ENCODE measurements at places on chromosomes 7 and 10. TPM values are rescaled to one million over a fixed set of nuclear protein-coding genes. Genes with fewer than 3 reads are reported as not detected.

- DNase-seq = no peak
These were observed 47.6 kb downstream of the PRKG1 start for GRCh38 chr10:51121861-51122260.

DNA sequence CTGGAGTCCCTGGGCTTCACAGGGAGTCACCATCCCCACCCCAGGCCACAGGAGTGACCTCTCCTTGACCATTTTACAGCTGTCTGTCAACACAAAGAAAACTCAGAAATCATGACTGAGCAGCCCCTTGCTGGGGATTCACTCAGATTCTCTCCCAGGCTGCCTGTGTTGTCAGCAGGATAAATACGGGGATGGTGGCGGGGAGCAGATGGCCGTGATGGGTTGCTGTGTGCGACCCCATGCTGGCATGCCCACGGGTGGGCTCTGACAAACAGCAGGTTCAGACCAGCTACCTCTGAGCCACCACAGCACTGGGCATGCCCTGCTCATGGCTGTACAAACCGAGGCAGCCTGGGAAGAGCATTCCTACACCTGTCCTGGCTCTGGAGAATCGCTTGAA, 136.1 kb downstream of the SLIT1 start:
- no peak for DNase-seq

GRCh38 chr10:34814223-34814912, 728 bp downstream of the PARD3 start:
- DNase-seq = no peak

DNA sequence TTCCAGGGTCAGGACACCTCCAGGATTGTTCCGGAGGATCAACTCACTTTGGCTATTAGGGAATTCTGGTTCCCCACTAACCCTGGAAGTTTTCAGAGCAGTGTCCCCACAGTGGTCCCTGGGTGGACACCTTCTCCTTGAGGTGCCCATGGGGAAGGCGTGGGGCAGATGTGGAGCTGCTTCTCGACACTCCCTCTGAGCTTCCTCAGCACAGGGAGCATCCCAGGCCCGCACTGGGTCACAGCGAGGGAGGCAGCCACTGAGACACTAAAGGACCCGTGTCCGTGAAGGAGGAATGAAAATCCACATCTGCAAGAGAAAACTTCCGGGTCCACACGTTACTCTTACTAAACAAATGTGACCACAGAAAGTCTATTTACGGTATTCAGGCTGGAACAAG, 48.2 kb upstream of the MNX1 start:
- no peak for DNase-seq

DNA sequence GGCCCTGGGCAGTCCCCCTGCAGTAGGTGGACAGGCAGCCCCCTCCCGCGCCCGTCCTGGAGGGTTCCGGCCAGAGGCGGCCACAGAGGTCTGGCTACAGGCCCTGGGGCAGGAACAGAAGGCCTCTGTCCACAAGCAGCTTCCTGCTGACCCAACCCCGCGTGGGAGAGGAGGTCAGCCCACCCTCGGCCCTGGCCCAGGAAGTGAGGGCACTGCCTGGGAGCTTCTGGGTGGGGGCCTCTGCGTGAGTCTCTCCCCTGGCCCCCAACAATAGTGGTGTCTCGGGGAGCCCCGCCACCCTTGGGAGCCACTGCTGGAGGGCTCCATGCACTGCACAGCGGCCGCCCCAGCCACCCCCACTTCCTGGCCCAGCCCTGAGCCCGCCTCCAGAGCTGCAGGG, 4.7 kb downstream of the MICALL2 start:
- no peak for DNase-seq

DNA sequence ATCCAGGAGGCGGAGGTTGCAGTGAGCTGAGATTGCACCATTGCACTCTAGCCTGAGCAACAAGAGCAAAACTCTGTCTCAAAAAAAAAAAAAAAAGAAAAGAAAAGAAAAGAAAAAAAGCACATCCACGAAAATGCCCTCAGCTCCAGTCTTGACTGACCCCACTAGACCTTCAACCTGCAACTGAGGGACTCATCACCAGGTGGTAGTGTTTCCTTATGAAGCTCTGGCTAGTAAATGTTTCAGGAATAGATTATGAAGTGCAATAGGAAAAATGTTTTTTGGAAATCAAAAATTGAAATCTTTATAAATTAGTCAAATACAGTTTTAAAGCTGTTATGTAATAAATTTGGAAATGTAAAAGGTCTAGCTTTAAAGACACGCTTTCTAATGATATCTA, 22.4 kb downstream of the TLL2 start:
- no peak for DNase-seq

DNA sequence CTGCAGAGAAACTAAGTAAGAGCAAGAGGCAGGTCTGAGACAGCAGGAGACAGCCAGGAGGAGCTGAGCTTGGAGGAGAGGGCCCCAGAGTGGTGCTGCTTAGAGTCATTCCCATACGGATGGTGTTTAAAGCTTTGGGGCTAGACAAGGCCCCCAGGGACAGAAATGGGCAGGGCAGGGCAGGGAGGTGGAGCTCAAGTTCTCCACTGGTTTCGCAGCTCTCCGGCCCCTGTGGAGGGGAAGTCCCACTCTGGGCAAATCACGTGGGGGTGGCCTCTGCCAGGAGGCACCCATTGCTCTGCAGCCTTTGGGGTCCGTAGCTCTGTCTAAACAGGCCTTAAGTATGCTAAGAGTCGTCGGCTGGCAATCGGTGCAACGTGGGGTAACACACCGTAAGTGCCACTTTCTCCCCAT, 1.0 kb upstream of the PTPRE start:
- no peak for DNase-seq

GRCh38 chr7:75914169-75914654, 743 bp upstream of the POR start:
- no peak for DNase-seq

- no peak for DNase-seq
These were observed 284.8 kb downstream of the TNS3 start for GRCh38 chr7:47297120-47297519.

- DNase-seq = no peak
These were observed 215.1 kb upstream of the FRMD4A start for GRCh38 chr10:14545827-14546226.

GRCh38 chr7:142352543-142352942, 94.7 kb upstream of the PRSS58 start:
- no peak for DNase-seq

DNA sequence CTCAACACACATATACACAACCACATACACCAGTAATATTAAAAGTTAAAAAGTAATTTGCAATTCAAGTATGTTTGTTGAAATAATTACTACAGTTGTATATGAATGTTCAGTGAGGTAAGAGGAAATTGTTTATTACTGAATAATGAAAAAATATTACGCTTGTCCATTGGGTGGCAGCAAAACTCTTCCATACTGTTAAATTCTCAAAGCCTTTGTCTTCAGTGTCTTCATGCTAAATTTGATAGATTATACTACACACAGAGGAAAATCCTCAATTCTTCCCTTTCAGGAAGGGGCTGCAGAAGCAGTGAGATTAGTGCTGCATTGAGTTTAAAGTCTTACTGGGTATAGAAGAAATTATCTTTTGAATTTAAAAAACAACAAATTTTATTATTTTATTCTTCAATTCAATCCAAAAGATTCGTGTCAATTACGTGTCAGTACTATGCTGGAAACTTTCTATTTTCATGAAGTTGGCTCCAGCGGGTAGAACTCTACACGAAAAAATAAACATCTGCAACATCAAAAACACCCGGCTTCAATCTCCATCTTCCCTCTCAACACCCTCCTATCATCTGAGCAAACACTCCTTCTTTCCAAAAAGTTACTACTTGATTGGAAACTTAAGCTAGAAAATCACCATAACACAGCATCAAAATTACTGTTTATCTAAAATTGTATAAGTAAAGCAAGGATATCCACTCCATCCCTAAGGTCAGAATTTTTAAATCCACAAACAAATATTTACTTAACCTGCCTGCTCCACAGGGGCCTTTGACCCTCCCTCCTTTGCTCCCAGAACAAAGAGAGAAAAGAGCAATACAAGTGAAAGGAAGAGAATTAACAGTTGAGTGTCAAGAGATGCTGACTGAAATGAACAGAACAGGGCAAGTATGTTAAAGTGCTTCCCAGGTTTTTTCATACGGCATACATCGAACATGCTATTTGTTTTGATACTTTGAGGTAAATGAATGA, 37.0 kb upstream of the TES start:
- DNase-seq = no peak

DNA sequence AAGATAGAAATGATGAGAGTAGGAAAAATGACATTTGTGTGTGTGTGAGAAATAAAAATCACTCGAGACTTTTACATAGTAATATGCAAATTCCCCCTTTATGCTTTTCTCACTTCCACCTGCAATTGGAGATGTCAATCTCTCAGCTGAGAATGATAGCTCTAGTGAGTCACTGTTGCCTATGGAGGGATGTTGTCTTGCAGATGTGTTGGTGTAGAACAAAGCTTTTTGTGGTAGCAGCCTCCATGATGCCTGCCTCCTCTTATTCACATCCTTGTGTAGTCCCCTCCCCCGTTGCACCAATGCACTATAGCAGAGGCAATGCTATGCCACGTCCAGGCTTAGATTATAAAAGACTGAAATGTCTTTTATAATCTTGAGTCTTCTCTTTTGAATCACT, 33.8 kb downstream of the SPAG6 start:
- DNase-seq = peak; percentile 59

DNA sequence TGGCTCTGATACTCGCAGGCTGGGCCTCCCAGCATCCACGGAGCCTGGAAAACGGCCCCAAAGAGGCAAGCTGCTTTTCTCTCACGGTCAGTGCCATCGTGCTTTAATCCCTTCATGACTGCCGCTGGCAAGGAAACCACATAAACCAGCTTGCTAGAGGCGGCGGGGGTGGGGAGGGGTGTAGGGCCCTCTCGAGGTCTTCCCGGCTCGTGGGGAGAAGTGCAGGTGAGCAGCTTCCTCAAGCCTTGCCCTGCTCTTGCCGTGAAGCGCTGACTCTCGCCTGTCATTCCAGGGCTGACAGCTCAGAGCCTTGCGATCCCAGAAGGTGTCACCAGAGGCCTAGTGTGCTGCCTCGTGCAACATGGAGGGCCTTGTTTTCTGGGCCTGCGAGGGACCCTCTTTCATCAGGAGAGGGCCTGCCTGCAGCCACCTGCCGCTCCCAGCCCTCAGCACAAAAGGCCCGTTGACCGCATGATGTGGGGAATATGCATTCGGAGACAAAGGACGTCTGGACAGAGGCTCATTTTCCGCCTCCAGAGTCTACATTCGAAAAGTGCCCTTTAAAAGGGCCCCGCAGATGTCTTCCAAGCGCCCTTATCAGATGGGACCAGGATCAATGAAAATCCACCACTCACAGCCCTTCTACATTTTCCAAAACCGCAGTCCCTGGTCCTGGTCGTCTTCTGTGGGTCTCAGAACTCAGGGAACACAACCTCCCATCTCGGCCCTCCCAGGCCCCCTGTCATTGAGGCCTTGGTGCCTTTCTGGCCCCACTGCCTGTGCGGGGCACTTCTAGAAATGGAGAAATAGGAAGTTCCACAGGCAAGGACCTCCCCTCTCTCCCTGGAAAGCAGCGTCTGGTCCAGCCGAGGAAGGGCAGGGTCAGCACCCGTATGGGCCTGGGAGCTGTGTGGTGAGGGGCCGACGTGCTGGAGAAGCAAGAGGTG, 58.7 kb downstream of the ZRANB1 start:
- DNase-seq = no peak

DNA sequence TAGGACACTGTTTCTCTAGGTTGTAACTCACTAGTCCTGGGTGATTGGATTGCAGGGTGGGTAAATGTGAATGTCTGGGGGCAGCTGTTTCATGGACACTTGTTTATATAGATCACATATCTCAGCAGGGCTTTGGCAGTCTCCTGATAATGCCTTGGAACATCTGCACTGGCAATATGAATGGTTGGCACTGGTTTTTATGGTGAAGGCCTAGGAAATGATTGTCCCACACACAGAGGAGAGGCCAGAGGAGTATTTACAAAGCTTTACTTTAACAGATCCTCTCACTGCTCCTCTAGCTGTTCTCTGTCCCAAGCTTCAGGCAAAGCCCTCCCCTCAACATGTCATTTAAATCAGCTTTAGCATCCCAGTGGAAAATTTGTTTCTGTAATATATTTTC, 171.3 kb upstream of the STEAP4 start:
- DNase-seq = no peak

GRCh38 chr7:11570205-11570604, 261.8 kb downstream of the THSD7A start:
- no peak for DNase-seq

DNA sequence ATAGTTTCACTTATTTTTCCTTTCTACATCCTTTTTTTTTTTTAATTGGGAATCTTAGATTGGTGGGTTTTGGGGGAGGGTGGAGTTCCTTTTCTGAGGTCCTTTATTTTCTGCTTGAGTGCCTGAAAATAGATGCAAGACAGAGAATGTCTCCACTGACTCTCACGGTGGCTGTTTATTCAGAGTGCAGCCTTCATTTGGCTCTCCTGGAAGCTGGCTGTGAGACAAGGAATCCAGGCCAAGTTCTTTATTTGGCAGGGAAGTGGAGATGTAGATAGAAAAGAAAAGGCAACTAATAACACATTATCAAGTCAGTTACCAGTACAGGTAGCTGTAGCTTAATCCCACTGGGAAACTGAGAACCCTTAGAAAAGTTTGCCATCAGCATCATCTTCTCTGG, 118.6 kb downstream of the CNTNAP2 start:
- DNase-seq = no peak

GRCh38 chr7:121202834-121203233, 126.0 kb upstream of the WNT16 start:
- DNase-seq = no peak

GRCh38 chr7:156063241-156063810, 251.1 kb upstream of the SHH start:
- DNase-seq = no peak

- peak; percentile 62 for DNase-seq
These were observed 110.3 kb upstream of the LANCL2 start for GRCh38 chr7:55254596-55255495.

DNA sequence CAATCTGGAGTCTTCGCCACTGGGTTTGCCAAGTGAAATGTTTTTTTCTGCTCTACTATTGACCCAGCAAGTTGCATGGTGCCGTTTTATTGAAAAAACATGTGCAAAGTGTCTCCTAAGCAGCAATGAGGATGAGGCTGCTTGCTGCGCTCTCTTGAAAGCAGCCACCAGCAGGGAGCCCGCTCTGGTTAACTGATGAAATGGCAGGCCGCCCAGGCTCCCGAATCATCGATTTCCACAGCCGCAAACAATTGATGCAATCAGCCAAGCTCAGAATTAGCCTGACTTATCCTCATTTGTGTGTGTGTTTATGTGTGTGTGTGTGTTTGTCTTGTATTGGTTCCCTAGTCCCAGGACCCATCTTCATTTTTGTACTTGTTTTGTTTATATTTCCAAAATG, 22.2 kb upstream of the LYZL1 start:
- no peak for DNase-seq

The CFAP46 gene
- 1.5 TPM for total RNA-seq

The SYT15B gene
- 0.08 TPM for total RNA-seq

The NRG3 gene
- not detected for total RNA-seq

The TNKS2 gene
- 25.8 TPM for total RNA-seq

The PILRB gene
- total RNA-seq = 24.5 TPM

The AKR1D1 gene
- not detected for total RNA-seq

The SUN3 gene
- not detected for total RNA-seq

Measured in activated naive CD8-positive, alpha-beta T cell treated with anti-CD3 and anti-CD28 coated beads for 36 hours (primary cell).